ENCODE measurements at places on chromosomes 1 and 21.

GRCh38 chr1:59291561-59291960 lies 5.3 kb upstream of the FGGY start:
- no peak for DNase-seq

GRCh38 chr1:48405940-48406339 lies 66.1 kb downstream of the SPATA6 start:
- no peak for DNase-seq

GRCh38 chr21:41802198-41802584 lies 35.3 kb upstream of the RIPK4 start:
- no peak for DNase-seq

GRCh38 chr1:7150724-7151280 lies 365.5 kb downstream of the CAMTA1 start:
- DNase-seq: no peak

DNA sequence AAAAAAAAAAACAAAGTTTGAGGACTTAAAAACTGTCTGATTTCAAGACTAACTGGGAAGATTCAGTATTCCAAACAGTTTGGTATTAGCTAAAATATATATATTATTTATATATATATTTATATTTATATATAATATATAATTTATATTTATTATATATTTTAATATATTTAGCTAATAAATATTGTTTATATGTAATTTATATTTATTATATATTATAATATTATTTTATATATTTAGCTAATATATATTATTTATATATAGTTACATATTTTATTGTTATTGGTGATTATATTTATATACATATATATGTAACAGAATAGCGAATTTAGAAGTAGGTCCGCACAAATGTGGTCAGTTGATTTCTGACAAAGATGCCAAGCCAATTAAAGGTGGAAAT lies 480.2 kb upstream of the C1orf87 start:
- DNase-seq: no peak
